CD4-positive, alpha-beta T cell treated with Interleukin-15 for 1 hour (primary cell): ENCODE measurements at places on chromosomes 7 and 10.

GRCh38 chr10:856416-857157 lies 74.9 kb downstream of the LARP4B start:
- DNase-seq: no peak

DNA sequence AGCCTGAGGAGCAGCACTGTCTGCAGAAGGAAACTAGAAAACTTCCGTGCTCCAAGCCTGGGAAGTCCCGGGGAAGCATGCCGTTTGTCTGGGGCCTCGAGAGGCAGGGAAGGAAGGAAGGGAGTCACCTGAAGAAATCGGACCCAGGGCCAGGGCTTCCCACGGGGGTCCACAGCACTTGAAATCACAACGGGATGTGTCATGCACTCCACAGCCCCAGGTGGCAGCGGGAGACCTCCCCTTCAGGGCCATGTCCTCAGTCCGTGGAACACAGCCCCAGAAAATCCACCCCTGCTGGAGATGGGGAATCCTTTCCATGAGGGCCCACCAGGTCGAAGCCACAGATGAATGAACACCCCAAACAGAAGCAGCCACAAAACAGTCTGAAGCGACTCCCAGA lies 239.5 kb downstream of the MGMT start:
- no peak for DNase-seq

GRCh38 chr7:155362380-155363145 lies 64.9 kb downstream of the INSIG1 start:
- DNase-seq: no peak

GRCh38 chr7:84237533-84238173 lies 43.1 kb upstream of the SEMA3A start:
- no peak for DNase-seq

- peak; percentile 59 for DNase-seq
These were observed 19.1 kb downstream of the DNAJB12 start for GRCh38 chr10:72335394-72336258.

DNA sequence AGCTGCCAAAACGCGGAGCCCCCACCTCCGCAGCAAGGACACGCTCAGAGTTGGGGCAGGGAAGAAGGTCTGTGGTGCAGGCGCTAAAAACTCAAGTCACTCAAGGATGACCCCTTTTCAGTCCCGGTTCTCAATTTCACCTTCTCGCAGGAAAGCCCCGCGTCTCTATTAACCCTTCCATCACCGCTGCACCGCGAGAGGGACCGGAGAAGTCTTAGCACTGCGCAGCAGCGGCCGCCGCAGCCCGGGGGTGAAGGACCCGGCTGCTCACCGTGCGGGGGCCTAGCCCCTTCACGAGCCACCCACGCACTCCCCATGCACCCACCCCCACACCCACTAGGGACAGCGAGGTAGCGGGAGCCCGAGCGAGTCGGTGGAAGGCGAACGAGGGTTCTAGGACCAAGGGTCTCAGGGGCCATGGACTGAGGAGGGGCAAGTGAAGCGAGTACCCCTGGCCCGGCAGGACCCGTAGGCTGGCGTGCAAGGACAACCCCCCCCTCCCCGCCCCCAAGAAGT lies 162.9 kb downstream of the SH3PXD2A start:
- DNase-seq: peak; percentile 47

DNA sequence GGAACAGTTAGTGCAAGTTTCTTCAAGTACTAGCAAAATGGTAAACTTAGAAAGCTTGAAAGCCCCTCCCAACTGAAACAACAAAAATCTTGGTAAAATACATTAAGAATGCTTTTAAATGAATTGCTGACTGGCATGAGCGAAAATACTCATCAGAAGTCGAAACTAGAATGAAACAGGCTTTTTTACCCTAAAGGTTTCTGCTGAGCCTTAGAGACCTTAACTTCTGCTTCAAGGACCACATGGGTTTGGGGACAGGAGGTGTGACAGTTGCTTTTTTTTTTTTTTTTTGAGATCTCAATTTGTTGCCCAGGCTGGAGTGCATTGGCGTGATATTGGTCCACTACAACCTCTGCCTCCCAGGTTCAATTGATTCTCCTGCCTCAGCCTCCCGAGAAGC lies 100.3 kb downstream of the MTPAP start:
- DNase-seq: no peak

GRCh38 chr10:117619707-117620405 lies 77.3 kb downstream of the EMX2 start:
- DNase-seq: no peak

DNA sequence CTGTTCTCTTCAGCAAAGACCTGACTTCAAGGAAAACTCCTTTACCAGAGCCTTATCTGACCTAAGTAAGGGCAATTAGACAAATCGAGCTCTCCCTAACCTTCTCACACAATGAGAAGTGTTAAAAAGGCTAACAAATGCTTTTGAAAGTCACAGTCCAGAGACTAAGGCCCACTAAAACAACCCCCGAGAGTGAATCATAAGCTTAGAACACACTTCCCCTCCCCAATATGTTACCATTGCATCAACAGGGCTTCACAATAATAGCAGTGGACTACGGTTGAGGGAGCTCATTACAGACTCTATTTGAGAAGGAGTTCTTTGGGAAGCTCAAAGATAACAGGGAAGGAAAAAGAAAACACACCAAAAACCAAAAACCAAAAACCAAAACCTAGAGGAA lies 28.6 kb upstream of the ZEB1 start:
- no peak for DNase-seq

GRCh38 chr10:97466755-97467154 lies 20.8 kb downstream of the ZDHHC16 start:
- no peak for DNase-seq

GRCh38 chr7:30146127-30146612 lies 11.4 kb downstream of the MTURN start:
- no peak for DNase-seq

GRCh38 chr10:124992462-124993344 lies 50.8 kb downstream of the ZRANB1 start:
- no peak for DNase-seq

GRCh38 chr7:141585592-141586510 lies 34.6 kb downstream of the AGK start:
- DNase-seq: no peak

DNA sequence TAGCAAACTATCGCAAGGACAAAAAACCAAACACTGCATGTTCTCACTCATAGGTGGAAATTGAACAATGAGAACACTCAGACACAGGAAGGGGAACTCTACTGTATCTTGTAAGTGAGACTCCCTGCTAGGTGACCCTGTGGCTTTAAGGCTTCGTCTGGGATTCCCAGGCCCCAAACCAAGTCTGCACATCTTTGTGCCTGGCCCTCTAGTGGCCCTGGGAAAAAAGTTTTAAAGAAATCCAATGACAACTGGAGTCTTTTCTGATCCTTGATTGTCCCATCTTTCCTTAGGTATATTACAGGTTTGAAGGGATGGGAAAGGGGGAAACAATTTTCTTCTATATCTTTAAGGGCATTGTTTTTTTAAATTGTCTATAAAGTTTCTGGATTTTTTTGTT lies 10.6 kb upstream of the LIPM start:
- DNase-seq: peak; percentile 33

GRCh38 chr7:37048674-37049073 lies 324.4 kb upstream of the AOAH start:
- DNase-seq: no peak

DNA sequence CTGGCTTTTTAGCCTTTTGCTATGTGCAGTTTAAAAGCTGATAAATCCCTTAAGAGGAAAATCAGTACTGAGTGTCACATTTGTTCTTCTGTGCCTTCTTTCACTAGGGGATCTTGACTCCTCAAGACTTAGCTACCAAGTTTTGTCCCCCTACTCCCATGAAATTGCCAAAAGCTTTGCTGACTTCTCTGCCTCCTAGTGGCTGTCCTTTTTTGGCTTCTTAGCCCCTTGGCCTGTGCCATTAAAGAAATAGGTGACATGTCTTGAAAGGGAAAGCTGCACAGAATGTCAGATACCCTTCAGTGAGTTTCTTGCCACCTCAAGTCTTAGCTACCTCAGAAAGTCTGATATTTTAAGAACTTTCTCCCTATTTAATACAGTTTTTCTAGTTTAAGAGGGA lies 10.5 kb downstream of the MKLN1 start:
- DNase-seq: no peak

- no peak for DNase-seq
These were observed at the start of gene NEUROD6 for GRCh38 chr7:31340603-31341002. TSS of gene NEUROD6 (minus strand) at chr7:31340726. CDS start at chr7:31339268, 1,458 bp downstream.

GRCh38 chr7:27941522-27941921 lies 201.6 kb downstream of the TAX1BP1 start:
- DNase-seq: no peak

GRCh38 chr10:93993782-93994437 lies at the start of gene PLCE1:
TSS of gene PLCE1 (plus strand) at chr10:93993931. CDS start at chr10:94031047, 37,116 bp downstream.
- DNase-seq: no peak

DNA sequence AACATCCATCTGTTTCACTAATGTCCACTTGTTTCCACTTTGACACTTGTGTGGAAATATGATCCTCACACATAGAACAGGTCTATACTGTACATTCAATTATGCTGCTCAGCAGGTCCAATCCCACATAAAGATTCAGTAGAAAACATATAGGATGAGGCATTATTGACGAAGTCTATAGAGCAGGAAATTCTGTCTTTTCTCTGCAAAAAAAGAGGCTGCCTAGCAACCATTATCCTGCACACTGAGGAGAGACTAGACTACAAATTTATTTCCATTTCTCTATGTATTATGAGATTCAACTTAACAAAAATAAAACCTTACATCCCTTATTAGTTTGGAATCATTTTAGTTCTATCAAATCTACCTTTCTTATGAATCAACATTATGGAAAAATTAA lies 204.6 kb upstream of the POM121L12 start:
- DNase-seq: no peak

DNA sequence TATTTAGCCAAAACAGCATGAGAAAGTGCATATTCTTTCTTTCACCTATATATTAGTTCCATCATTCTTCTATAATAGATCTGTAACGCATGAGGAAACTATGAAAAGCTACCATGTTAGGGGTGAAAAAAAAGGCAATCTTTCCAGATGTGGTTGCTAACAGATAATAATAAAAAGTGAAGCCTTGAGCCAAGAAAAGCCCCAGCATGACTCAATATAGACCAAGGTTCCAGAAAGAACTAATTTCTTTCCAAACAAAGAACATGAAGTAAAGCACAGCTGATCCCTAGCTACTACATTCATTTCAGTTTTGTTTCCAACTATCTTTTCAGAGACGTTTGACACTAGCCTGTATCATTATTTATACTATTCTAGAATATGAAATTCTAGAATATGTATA lies 16.4 kb downstream of the ARL4A start:
- no peak for DNase-seq

GRCh38 chr7:105352018-105352612 lies 36.6 kb downstream of the SRPK2 start:
- DNase-seq: peak; percentile 77

GRCh38 chr7:106462914-106463482 lies 178.2 kb upstream of the NAMPT start:
- DNase-seq: no peak

- DNase-seq: no peak
These were observed 303.5 kb downstream of the PAXIP1 start for GRCh38 chr7:154699417-154699816.

- DNase-seq: no peak
These were observed 696.8 kb upstream of the MBL2 start for GRCh38 chr10:53469383-53469782.

DNA sequence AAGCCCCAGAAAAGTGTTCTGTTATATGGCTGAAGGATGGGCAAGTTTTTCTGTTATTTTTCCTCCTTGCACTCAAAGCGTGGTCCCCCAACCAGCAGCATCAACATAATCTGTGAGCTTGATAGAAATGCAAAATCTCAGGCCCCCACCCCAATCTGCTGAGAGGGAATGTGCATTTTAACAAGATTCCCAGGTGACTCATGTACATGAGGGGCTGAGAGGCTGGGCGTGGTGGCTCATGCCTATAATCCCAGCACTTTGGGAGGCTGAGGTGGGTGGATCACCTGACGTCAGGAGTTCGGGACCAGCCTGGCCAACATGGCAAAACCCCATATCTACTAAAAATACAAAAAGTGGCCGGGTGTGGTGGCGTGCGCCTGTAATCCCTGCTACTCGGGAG lies 326.8 kb upstream of the PODXL start:
- no peak for DNase-seq

DNA sequence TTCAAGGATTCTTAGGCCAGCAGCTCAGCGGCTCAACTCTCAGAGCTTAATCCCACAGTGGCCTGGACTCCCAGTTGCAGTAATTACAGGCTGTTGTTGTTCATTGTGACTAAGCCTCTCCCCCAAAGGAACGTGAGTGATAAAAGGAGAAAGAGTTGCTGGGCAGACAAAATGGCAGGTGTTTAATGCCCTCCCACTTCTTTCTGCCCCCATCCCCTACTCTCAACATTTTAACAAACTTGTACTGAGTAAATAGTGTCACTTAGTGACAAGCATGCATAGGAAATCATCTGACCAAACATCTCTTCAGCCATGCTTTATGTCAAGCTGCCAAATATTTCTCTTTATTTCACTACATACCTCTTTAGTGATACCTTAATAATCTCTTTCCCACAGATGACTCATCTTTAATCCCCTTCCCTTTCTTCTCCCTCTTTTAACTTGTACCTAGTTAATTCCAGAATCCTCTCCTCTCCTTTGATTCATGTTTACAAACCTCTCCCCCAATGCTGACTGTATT lies 12.4 kb upstream of the MTERF1 start:
- DNase-seq: no peak

DNA sequence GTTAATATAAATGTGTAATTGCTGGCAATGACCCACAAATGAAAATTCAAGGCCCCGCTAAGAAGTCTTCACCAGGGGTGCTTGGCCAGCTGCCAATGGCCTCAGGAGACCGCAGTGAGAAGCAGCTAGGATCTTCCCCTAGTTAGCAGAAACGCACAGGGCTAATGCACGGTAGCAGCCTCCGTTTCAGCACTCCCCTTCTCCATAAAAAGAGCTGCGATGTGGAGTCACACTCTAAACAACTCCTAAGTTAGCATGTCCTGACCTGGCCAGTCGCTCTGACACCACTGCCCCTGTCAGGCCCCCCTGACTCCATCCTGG lies 139.0 kb downstream of the SEPTIN14 start:
- DNase-seq: no peak

DNA sequence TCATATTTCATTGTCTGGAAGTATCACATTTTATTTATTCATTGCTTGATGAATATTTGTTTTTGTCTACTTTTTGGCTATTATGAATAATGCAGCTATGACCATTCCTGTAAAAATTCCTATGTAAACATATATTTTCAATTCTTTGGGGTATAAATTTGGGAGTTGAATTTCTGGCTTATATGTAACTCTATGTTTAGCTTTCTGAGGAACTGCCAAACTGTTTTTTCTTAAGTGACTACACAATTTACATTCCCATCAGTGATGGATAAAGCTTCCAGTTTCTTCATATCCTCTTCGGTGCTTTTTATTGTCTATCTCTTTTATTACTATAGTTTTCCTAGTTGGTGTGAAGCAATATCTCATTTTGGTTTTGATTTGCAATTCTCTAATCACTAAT lies 115.6 kb upstream of the CXCL12 start:
- no peak for DNase-seq

DNA sequence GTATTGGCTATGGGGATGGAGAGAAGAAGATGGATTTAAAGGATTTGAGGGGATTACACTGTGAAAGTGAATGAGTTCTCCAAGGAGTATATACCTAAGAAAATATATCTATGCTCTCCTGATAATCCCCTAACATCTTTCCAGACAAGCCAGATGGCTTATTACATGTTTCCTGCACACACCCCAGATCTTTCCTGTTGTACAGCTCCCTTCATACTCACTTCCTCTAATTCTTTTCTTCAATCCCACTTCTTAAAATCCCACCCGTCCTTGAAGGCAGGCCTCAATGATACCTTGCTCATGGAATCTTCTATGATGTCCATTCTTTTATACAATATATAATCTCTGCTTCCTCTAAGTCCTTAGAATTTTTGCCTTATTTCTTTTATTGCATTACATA lies 317.2 kb upstream of the DGKB start:
- DNase-seq: no peak

GRCh38 chr7:131431289-131431688 lies 103.6 kb downstream of the MKLN1 start:
- no peak for DNase-seq
